ENCODE measurements at places on chromosomes 12 and 14. TPM values are rescaled to one million over a fixed set of nuclear protein-coding genes. Genes with fewer than 3 reads are reported as not detected.

The OAS2 gene
- 0.08 TPM for total RNA-seq

The C12orf75 gene
- total RNA-seq: 125 TPM

The SMCO2 gene
- 0.11 TPM for total RNA-seq

The VAMP1 gene
- 11.3 TPM for total RNA-seq

The PIWIL1 gene
- total RNA-seq: not detected

The CNTN1 gene
- 59.8 TPM for total RNA-seq

The RNU4-1 gene
- not detected for total RNA-seq

The EML1 gene
- total RNA-seq: 38.3 TPM

The NEUROD4 gene
- not detected for total RNA-seq

The EXOC3L4 gene
- total RNA-seq: 1.5 TPM

The TAS2R20 gene
- total RNA-seq: not detected

The WNT5B gene
- 2.0 TPM for total RNA-seq

The OR4E2 gene
- total RNA-seq: not detected

The PPFIA2 gene
- not detected for total RNA-seq

The PGF gene
- 4.9 TPM for total RNA-seq

The PLA2G1B gene
- total RNA-seq: not detected

The ABHD12B gene
- total RNA-seq: not detected

The CMKLR1 gene
- total RNA-seq: 0.05 TPM

The WNT1 gene
- total RNA-seq: 0.21 TPM

The KRT82 gene
- not detected for total RNA-seq

The TMEM119 gene
- 0.06 TPM for total RNA-seq

The GUCY2C gene
- total RNA-seq: 0.03 TPM

The LIN7A gene
- 0.27 TPM for total RNA-seq

The TAS2R46 gene
- total RNA-seq: not detected

The TAS2R7 gene
- total RNA-seq: not detected

The SLC6A12 gene
- 1.2 TPM for total RNA-seq

The PELI2 gene
- 0.77 TPM for total RNA-seq

The MGAT2 gene
- 48.2 TPM for total RNA-seq

The IKZF4 gene
- total RNA-seq: 2.9 TPM

The SRGAP1 gene
- total RNA-seq: 12.0 TPM

The TMCC3 gene
- 1.4 TPM for total RNA-seq
